ENCODE measurements at places on chromosomes 7 and 10.

- no peak for DNase-seq
These were observed 37.0 kb upstream of the GLI3 start for GRCh38 chr7:42274053-42274452.

GRCh38 chr10:74034301-74034700 lies 36.4 kb downstream of the VCL start:
- no peak for DNase-seq

GRCh38 chr10:11116361-11116760 lies 98.7 kb downstream of the CELF2 start:
- DNase-seq, result no peak

GRCh38 chr10:34637418-34637911 lies 177.6 kb downstream of the PARD3 start:
- peak; percentile 28 for DNase-seq

- no peak for DNase-seq
These were observed 115.9 kb downstream of the VIPR2 start for GRCh38 chr7:159028508-159029401.

- no peak for DNase-seq
These were observed 117.1 kb downstream of the ZMIZ1 start for GRCh38 chr10:79185796-79186374.

- no peak for DNase-seq
These were observed 33.5 kb upstream of the PDZD8 start for GRCh38 chr10:117408436-117409384.

DNA sequence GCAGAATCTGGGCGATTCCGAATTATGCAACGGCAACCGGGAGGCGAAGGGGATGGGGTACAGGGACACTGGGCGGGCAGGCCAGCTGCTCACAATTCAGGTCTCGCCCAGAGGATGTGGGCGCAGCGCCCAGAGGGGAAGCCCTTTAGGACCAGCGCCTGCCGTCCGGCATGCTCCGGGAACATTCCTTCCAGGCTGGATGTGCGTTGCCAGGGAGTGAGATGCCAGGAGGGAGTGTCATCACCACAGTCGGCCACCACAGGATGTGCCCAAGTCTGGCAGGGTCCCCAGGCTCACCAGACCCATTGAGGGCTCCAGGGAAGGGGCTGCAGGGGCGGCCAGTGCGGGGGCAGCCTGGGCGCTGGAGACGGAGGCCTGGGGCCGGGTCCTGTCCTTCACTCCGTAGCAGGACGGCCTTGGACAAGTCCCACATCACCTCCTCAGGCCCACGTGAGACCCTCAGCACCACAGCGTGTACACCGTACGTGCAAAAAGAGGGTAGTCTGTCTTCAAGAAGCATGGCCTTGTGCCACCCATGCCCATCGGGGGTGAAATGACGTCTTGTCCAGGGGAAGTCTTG lies 63.9 kb downstream of the FOXL3 start:
- DNase-seq, result no peak

GRCh38 chr7:13017333-13017857 lies 330.0 kb downstream of the ARL4A start:
- DNase-seq, result no peak

GRCh38 chr7:93298671-93299070 lies 66.5 kb downstream of the VPS50 start:
- DNase-seq, result no peak

DNA sequence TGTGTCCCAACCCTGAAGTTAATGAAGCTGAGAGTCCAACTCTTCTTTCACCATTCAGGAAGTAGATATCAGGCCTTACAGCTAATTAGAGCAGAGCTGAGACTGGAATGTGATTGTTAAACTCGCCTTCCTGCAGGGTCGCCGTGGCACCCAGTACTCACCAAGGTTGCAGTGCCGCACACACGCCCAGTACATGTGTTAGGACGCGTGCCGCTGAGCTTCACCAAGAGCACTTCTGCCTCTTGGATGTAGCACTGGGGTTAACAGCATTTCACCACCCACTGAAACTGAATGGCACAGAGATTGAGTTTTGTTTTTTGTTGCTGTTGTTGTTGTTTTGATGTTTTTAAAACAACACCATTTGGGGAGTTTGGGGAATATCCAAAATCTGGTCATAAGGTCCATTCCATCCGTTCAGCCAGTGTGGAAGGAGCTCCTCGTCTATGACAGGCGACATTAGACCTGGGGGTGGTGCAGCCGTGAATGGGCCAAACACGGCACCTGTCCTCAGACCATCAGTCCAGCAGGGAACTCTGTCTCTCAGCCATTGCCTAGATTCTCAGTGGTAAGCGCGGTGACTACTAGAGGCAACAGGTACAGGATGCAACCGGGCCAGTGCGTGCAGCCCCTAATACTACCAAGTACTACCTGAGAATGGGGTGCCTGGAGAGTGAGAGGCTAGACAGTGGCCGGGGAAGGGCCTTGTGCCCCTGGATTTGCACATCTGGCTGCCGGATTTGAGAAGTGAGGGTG lies 21.9 kb downstream of the WIPI2 start:
- no peak for DNase-seq

- no peak for DNase-seq
These were observed 31.8 kb downstream of the REEP3 start for GRCh38 chr10:63553031-63553430.

DNA sequence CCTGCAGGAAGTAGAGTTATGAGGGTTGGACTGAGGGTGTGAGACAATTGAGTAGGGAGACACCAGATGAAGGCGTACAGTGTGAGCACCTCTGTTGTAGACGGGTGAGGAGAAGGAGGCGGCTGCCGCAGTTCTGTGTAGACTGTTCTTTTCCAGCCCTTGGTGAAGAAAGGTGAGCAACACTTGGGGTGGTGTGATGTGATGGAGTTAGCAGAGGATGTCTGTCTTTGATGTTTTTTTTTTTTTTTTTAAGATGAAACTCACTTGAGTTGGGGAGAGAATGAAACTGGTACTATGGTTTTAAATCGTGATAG lies 42.8 kb upstream of the RNF216 start:
- DNase-seq, result peak; percentile 59

DNA sequence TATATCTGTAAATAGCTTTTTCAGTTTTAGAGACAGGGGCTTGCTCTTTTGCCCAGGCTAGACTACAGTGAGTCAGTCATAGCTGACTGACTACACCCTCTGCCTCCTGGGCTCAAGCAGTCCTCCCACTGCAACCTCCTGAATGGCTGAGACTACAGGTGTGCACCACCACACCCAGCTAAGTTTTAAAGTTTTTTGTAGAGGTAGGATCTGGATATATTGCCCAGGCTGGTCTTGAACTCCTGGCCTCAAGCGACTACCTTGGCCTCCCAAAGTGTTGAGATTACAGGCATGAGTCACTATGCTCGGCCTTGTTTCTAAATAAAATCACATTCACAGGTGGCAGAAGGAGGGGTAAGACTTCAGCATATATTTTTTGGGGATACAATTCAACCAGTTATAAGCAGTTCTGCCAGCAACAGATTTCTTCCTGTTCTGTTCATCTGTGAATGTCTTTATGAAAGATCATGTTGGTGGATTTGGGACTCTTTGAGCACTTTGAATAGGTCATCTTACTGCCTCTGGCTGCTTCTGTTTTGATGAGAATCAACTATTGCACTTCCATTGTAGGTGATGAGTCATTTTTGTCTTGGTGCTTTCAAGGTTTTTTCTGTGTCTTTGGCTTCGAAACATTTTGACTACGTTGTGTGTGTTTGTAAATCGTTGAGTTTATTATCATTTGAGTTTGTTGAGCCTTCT lies 15.7 kb downstream of the RBM33 start:
- no peak for DNase-seq

- no peak for DNase-seq
These were observed 313.3 kb upstream of the SP8 start for GRCh38 chr7:21099955-21100354.

DNA sequence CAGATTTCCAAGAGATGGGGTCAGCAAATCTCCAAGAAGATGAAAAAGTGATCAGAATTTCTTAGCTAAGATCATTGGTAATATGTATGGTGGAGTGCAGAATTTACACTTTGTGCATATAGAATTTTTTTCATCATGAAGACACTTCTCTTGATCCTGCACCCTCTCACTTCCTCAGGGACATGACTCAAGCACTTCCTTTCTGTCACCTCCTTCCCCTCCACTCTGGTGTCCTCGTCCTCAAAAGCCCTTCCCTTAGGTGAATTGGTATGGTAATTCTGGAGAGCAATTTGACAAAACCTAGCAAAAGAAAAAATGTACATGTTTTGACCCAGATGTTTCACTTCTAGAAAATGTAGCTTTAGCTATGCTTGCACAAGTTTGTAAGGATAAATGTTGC lies 18.1 kb downstream of the CALN1 start:
- DNase-seq, result no peak

GRCh38 chr10:69838418-69838817 lies 36.7 kb downstream of the COL13A1 start:
- DNase-seq, result no peak

- no peak for DNase-seq
These were observed 16.7 kb downstream of the SKIDA1 start for GRCh38 chr10:21508706-21509331.

GRCh38 chr10:52483587-52483986 lies 169.5 kb downstream of the DKK1 start:
- DNase-seq, result no peak

DNA sequence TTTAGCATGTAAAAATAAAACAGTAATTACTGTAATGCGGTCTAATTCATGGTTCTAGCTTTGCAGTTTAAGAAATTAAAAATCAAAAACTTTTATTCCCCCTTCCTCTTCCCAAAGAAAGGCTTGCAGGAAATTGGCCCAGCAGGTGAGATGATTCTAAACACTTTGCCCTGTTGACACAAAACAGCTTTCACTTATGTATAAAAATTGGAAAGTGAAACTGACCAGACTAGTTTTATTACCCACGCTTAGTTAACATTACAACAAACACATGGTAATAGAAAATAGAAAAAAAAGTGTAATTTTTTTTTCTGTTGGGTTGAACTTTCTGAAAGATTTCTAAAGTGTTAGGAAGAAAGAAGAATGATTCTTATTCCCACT lies 1.2 kb upstream of the CCDC6 start:
- no peak for DNase-seq

GRCh38 chr10:15118615-15119014 lies 21.5 kb downstream of the RPP38 start:
- no peak for DNase-seq

DNA sequence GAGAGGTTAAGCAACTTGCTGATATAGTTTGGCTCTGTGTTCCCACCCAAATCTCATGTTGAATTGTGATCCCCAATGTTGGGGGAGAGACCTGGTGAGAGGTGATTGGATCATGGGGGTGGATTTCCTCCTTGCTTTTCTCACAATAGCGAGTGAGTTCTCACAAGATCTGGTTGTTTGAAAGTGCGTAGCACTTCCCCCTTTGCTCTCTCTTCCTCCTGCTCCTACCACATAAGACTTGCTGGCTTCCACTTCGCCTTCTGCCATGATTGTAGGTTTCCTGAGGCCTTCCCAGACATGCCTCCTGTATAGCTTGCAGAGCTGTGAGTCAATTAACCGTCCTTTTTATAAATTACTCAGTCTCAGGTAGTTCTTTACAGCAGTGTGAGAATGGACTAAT lies 13.5 kb upstream of the ZNRF2 start:
- no peak for DNase-seq
